ENCODE measurements at places on chromosomes 13 and 19. TPM values are rescaled to one million over a fixed set of nuclear protein-coding genes. Genes with fewer than 3 reads are reported as not detected.
A peak's percentile ranks its signal among the peaks of the same experiment; 100 is the strongest.

The CPT1C gene
- polyA plus RNA-seq, result 0.34 TPM

The IL17D gene
- 5.6 TPM for polyA plus RNA-seq

The GRIK5 gene
- 0.45 TPM for polyA plus RNA-seq

- no peak overlapping the region for H3K4me3 ChIP-seq
- H3K4me1 ChIP-seq, result no peaks in the 10 kb centered on the region
- H3K27me3 ChIP-seq, result no peaks in the 10 kb centered on the region
- no peak for DNase-seq
- no peaks in the 10 kb centered on the region for H3K36me3 ChIP-seq
These were observed 1020.5 kb upstream of the SLC10A2 start for GRCh38 chr13:104086759-104087158.

DNA sequence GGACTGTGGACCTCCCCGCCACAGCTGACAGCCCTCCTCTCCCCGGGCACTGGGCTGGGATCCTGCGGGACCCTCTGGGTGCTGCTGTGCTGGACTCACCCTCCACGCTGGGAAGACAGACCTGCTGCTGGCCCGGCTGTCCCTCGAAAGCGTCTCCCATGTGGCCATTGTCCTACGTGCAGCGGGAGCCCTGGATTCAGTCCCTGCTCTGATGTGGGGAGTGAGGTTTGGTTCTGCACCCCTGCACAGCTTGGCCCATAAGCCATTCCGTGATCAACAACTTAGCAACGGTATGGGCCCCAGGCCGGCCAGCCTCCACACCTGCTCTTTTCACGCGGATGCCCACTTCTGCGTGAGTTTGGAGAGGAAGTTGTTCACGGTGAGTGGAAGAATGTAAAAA lies 195.2 kb downstream of the TEX29 start:
- H3K4me3 ChIP-seq, result no peak overlapping the region

DNA sequence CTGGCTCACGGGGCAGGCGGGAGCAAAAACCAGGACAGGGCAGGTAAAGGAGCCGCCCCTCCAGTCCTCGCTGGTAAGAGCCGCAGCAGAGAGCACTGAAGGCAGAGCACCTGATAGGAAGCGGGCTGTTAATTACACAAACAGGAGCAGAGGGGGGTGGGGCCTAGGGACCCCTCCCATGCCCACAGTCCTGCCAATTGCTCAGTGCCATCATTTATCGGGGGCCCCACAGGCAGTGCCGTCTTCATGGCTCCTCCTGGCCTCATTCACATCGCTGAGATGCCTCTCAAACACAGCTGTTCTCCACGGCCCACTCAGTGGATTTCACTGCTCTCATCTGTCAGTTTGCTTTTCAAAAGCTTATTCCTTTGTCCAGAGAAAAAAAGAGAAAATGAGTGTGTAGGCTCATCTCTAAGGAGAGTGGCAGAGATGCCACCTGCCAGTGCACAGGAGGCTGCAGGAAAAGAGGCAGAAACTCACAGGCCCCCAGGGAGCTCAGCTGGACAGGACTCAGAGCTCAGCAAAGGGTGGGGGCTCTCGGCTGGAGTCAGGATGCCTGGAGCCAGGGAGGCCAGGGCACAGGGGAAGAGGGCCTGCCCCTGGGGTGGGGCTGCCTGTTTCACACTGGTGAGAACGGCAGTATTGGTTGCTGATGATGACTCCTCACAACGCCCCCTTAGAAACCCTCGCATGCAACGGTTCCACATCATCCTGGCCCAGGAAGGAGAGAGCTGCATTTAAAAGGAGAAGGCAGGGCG lies 174.6 kb downstream of the COL4A1 start:
- no peak overlapping the region for H3K4me3 ChIP-seq
- DNase-seq, result no peak
- H3K27ac ChIP-seq, result peak overlapping the region; percentile 41
- H3K36me3 ChIP-seq, result no peaks in the 10 kb centered on the region
- no peaks in the 10 kb centered on the region for H3K27me3 ChIP-seq

DNA sequence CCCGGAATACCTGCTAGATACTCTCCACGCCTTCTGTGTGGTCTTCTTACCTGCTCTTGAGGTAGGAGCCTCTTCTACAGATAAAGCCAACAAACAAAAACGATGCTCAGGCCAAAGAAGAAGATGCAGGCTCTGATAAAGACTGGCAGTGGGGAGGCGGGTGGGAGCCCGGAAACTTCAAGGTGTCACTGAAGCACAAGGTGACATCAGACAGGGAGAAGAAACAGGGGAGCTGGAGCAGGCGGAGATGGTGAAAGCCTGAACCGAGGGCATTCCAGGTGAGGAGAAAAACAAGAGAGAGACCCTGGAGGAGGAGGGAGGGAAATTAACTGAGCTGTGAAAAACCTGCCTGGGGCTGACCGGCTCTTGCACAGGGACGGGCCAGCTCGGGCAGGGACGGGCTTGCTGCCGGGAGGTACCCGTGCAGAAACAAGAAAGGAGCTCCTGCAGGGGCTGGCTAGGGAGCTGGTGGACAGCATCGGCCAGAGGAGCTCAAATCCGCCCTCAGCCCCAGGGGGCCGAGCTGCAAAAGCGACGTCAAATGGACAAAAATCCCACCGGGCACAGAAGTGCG lies 19.0 kb downstream of the GNG7 start:
- H3K4me3 ChIP-seq, result no peak overlapping the region
- DNase-seq, result no peak
- H3K4me1 ChIP-seq, result no peaks in the 10 kb centered on the region
- H3K27me3 ChIP-seq, result no peaks in the 10 kb centered on the region
- H3K36me3 ChIP-seq, result no peaks in the 10 kb centered on the region

- no peaks in the 10 kb centered on the region for H3K4me1 ChIP-seq
- no peak overlapping the region for H3K4me3 ChIP-seq
- no peak overlapping the region for H3K27ac ChIP-seq
- no peak for DNase-seq
- no peaks in the 10 kb centered on the region for H3K36me3 ChIP-seq
These were observed 279.1 kb upstream of the ATXN8OS start for GRCh38 chr13:69828527-69828926.

GRCh38 chr13:23510544-23510916 lies 59.7 kb upstream of the TNFRSF19 start:
- no peak for DNase-seq
- H3K27me3 ChIP-seq, result no peaks in the 10 kb centered on the region

- H3K27ac ChIP-seq, result no peak overlapping the region
- no peaks in the 10 kb centered on the region for H3K36me3 ChIP-seq
- H3K4me3 ChIP-seq, result no peak overlapping the region
- no peak for DNase-seq
- H3K4me1 ChIP-seq, result peaks cover 21% of the 10 kb centered on the region
These were observed 56.2 kb downstream of the INSR start for GRCh38 chr19:7238051-7238450.

- no peak overlapping the region for H3K4me3 ChIP-seq
- no peak overlapping the region for H3K27ac ChIP-seq
- DNase-seq, result no peak
- H3K27me3 ChIP-seq, result no peaks in the 10 kb centered on the region
These were observed 105.3 kb downstream of the SPACA7 start for GRCh38 chr13:112481458-112481857.

DNA sequence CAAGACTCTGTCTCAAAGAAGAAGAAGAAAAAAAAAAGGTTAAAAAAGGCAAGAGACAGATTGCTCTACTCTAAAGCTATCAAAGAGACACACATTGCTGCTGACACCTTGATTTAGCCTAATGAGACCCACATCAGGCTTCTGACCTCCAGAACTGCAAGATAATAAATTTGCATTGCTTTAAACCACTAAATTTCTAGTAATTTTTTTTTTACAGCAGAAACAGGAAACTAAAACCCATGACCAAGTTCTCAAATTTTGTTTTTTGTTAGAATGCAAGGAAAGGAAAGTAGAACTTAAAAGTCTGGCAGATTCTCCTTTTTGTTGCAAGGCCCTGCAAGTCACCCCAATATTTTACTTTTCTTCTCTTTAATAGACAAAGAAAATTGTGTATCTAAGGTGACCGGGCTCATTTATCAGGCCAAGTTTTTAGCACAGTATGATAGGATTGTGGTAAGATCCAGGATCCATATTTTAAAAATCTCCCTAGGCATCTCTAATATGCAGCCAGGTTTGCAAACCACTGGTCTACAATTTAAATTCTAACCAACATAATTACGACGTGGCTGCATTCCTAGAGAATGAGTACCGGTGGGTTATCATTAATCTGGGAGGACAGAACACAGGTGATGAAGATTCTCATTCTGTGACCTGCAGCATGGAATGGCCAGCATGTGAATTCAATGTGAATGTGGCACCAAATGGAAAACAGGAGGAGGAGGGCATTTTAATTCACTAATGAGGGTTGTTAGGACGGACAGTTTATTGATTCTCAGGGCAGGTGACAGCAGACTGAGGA lies 56.7 kb upstream of the MED4 start:
- no peak overlapping the region for H3K27ac ChIP-seq
- H3K4me1 ChIP-seq, result no peaks in the 10 kb centered on the region
- no peaks in the 10 kb centered on the region for H3K27me3 ChIP-seq
- no peak overlapping the region for H3K4me3 ChIP-seq
- no peak for DNase-seq

DNA sequence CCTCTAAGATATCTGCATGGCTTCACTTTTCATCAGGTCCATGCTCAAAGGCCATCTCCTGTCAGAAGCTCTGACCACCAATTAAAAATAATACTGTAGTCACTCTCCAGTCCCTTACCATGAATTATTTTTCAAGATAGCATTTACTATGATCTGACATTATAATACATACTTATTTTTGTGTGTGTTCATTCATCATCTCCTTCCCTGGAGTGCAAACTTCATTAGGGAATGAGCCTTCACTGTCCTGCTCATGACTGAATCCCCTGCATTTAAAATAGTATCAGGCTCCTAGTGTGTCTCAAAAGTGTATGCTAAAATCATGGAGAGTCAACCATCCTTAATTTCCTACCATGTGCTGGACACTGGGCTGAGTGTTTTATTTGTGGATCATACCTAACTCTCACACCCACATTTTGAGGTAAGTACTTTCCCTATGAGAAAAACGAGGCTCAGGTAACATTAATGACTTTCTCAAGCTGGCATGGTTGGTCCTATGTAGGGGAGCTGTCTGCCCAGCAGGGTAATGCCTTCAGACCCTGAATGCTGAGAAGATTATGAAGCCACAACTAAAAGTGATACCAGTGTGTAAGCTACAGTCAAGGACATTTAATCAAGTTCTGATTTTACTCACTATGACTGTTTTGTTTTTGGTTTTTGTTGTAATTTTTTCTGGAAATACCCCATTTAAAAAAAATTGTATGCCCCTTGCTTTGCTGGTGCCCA lies 16.3 kb downstream of the PLA2G4C start:
- H3K4me3 ChIP-seq, result no peak overlapping the region
- no peaks in the 10 kb centered on the region for H3K27me3 ChIP-seq
- peaks cover 92% of the 10 kb centered on the region for H3K36me3 ChIP-seq

Measured in psoas muscle (tissue), 8 donors.